ENCODE measurements at places on chromosomes 13 and 19. TPM values are rescaled to one million over a fixed set of nuclear protein-coding genes. Genes with fewer than 3 reads are reported as not detected.
A peak's percentile ranks its signal among the peaks of the same experiment; 100 is the strongest.

The KLK12 gene
- 1.9 TPM for total RNA-seq

GRCh38 chr13:79749984-79750551 is 269.1 kb downstream of the NDFIP2 start:
- DNase-seq, result peak; percentile 63

The FCAR gene
- total RNA-seq, result 6.7 TPM

DNA sequence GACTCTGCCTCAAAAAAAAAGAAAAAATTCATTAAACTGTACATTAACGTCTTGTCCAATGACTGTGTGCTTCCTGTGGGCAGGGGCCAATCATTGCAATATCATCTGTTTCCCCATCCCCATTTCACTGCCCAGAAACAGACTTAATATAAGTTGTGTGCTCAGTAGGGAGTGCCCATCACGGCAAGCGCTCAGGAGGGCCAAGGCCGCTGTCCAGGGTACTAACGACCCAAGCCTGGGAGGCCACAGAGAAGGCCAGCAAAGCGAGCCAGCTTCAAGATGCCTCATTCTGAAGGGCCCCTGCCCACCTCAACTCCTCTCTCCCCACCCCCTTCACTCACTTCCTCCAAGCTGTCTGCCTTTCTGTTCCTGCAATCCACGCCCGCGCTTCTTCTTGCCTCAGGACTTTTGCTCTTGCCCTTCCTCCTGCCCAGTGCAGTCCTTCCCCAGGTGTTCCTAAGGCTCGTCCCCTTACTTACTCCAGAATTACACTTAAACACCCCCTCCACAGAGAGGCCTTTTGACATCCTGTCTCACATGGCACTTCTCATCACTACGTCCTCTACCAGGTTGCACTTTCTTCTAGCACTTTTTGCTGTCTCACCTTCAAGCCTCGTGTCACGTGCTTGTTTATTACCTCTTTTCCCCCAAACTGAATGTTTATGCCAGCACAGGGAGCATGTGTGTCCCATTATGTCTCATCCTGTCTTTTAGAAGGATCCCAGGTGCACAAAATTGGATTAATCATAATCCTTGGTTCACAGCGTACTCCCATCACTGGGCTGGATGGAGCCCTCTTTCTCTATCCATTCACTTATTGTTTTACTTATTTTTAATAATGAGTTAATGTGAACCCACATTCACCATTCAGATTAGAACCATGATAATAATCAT is 11.3 kb upstream of the POU2F2 start:
- DNase-seq, result no peak

DNA sequence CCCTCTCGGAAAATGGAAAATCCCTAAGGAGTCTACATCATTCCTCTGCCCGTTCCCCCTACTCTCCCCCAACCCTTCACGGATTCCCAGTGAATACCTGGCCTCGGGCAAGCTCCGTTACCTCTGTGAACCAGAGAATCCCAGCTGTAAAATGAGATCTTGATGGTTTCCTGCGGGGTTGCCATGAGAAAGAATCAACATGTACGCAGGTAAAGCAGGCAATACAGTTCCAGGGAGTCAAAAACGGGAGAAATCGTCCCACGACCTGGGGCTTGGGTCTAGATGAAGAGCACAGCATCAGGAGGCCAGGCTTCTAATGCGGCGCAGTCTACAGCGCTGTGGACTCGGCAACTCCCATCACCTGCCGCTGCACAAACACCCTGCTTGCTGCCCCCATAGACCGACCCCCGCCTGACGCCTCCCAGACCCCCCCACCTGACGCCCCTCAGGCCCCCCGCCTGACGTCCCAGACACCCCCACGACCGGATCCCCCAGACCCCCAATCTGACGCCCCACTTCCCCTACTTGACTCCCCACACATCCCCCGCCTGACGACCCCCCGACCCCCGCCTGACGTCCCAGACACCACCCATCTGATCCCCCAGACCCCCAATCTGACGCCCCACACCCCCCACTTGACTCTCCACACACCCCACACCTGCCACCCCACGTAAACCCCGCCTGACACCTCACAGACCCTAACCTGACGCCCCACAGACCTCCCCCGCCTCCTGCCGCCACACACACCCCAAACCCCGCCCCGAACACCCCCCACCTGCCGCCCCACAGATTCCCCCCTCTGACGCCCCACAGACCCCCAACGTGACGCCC is 680 bp downstream of the LIG4 start:
- peak; percentile 46 for DNase-seq

Measured in lower lobe of right lung (tissue), 2 donors.